ENCODE measurements at places on chromosomes 1 and 21.

DNA sequence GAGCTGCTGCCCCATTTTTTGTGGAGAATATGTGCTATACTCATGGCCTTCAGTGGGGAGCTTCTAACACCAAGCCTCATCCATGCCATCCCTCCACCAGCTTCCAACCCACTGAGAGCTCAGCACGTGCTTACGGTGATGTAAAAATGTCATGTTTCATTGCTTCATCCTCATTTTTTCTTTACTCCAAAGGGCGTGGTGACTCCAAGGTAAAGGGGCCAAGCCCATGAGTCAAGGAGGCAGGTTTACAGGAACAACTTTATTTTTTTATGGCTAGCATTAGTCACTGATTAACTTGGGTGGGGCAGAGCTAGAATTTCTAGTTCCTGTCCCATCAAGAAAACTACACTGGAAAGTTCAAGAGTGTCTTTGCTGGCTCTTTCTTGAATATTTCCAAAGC is at the start of gene C1orf226:
Gene C1orf226, plus strand, starts transcription at position 346 of the 400 bp plus-strand sequence. CDS start 174 bp downstream, outside the sequence.
- peak; percentile 58 for DNase-seq

DNA sequence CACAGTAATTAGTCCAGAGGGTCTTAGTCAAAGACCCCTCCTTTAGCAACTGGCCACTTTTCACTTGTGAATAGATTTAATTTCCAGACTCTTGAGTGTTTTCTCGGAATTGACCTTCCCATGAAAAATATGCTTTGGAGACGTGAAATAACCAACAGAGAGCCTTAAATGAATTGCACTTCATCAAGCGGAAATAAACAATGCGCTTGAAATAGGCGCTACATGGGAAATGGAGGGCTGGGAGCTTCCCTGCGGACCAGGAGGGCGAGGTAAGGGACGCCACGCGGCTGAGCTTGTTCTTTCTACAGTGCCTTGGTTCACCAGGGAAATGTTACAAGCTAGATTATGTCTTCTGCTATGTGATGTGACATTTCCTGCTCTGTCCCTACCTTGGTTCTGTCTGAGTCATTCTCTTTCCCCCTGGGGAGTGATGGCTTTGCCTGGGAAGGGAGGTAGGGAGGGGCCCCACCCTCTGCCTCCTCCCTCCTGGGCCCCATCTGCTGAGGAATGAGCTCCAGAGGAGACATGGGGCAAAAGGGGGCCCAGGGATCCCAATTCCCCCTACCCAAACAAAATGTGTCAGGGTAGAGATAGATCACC is 619.3 kb downstream of the PTPRU start:
- DNase-seq, result no peak

DNA sequence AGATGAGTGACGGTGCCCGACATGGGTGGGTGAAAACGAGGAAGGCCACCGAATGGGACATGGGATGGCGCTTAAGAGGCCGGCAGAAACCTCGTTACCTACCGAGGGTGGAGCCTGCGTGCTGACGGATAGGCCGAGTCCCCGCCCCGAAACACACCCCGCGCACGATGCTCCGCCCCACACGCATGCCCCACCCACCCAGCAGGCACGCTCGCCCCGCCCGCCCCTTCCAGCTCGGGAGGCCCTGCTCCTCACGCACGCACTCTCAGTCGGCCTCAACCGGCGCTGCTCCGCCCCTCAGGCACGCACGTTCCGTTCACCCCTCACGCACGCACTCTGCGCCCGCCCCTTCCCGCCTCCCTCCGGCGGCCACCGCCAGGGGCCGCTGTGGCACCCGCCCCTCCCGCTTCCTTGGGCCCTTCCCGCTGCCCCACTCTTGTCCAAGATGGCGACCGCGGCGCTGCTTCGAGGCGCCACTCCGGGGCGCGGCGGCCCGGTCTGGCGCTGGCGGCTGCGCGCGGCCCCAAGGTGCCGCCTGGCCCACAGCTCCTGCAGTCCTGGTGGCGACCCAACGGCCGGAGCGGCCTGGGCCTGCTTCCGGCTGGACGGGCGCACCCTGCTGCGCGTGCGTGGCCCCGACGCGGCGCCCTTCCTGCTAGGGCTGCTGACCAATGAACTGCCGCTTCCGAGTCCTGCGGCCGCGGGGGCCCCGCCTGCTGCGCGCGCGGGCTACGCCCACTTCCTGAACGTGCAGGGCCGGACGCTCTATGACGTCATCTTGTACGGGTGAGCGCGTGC is at the start of gene IBA57:
Gene IBA57, plus strand, starts transcription at position 433 of the 798 bp plus-strand sequence. Its CDS starts 13 bp downstream, at position 446.
- peak; percentile 99 for DNase-seq

GRCh38 chr1:240098534-240098933 is 6.9 kb downstream of the FMN2 start:
- DNase-seq, result no peak

- no peak for DNase-seq
Observed at GRCh38 chr1:74083128-74083527, 114.8 kb downstream of the LRRIQ3 start.

- peak; percentile 15 for DNase-seq
Observed at GRCh38 chr1:156336242-156336641, 1.9 kb downstream of the CCT3 start.

DNA sequence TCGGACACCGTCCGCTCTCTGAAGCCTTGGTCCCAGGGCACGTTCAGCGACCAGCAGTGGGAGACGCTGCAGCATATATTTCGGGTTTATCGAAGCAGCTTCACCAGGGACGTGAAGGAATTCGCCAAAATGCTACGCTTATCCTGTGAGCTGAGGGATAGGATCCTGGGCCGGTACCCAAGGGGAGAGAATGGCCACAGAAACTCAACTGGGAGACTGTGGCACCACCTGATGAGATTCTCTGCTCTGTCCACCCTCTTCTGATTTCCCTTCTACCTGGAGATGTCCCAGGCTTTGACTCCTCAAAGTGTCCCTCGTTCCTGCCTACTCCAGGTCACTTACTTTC is 855 bp downstream of the CD1D start:
- no peak for DNase-seq

DNA sequence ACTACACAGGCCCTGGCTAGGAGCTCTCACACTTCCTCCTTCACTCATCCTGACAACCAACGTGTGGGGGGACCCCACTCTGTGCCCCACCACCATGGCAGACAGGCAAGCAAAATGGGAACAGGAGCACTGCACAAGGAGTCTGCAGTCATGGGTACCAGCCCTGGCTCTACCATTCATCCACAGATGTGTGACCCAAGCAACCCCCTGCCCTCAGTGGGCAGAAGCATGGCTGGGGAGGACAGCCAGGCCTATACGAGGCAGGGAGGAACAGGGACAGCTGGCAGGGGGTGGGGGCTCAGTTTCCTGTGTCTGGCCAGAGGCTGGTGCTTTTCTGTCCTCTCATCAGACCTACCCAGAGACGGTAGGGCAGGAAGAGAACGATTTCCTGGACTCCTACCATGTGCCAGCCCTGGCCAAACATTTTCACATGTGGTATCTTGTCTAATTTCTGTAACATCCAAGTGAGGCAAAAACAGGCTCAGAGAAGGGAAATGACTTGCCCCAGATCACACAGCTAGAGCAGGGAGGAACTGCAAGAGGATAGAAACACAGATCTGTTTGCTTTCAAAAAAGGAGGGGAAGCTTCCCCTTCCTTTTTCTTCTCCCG is 178.0 kb downstream of the HIVEP3 start:
- no peak for DNase-seq

DNA sequence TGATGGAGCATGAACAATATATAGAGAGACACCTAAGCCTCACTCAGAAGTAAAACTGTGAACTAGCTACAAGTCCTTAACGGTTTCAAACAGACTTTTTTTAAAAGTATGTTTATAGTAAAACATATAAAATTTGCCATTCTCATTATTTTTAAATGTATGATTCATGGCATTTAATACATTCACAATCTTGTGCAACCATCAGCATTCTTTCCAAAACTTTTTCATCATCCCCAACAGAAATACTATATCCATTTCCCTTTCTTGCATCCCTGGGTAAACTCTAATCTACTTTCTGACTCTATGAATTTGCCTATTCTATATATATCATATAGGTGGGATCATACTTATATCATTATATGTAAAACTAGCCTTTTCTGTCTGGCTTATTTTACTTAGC is 25.5 kb downstream of the EVI5 start:
- DNase-seq, result peak; percentile 4

DNA sequence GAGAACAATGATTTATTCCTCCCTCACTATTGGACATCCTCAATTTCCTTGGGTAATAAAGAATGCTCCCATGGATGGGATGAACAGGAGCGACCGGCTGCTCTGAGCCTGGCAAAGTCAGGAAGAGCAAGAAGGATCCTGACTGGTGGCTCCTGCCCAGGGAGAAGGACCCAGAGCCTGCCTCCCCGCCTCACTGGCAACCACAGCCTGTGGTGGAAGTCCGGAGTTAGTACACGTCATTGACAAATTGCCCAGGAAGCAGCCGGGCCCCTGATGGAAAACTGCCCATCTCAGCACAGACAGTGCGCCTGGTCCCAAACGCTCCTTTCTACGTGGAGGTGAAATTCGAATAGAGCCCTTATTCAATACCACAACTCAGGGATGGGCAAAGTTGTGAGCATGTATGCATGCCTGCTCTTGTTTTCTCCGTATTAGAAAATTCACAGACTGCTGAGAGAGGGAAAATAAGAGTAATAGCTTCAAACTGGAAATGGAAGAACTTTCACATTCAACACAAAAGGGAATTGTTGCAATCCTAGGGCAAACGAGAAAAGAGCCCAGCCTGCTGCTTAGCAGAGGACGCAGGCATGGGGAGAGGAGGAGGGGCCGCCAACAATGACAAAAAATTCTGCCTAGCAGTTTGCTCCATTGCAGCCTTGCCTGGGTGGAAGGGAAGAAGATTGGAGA is 397.1 kb upstream of the VAMP3 start:
- DNase-seq, result no peak

DNA sequence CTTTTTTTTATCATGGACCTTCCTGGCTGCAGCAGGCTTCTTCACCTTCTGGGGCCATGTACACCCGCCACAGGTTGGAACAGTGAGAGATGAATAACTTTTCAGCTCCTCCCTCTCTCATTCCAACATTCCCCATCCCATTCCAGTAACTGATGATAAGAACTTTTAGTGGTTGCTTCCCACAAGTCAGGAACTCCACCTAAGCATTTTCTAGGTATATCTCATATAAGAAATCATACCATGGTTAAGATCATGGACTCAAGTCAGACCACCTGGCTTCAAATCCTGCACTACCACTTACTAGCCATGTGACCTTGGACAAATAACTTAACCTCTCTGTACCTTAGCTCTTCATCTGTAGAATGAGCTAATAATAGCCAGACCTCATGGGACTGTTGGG is 42.5 kb upstream of the RGS8 start:
- no peak for DNase-seq

DNA sequence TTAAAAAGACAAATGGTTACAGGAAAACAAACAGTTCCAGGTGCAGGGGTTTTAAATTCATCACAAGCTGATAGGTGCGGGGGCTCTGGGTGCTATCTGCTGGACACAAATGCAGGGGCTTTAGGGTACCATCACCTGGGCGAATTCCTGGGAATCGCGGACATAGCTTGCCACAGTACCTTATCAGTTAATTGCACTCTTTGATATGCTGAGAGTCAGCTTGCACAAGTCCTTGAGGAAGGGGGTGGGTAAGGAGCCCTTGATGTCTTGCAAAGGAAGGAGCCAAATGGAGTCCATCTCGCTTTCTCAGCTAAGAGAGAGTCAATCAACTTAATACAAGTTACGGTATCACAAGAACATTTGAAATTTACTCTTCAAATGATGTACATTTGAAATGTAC is 25.4 kb upstream of the TMEM54 start:
- no peak for DNase-seq

DNA sequence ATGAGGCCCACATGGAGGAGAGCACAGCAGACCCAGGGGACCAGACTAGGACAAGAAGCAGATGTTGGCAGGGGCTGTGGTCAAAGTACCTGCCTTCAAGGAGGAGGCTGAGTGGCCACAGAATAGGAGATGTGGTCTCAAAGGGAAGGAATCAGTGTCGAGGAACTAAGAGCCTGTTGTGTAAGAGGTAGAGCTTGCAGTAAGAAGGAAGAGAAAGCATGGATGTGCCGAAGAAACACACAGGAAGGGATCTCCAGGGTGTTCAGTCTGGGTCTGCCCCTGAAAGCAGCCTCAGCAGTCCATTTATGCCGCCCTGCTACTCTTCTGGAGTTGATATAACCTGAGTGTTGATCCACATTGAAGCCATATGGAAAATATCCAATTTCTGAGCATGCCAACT is 83.9 kb downstream of the NID1 start:
- DNase-seq, result no peak

- DNase-seq, result peak; percentile 13
Observed at GRCh38 chr1:42239555-42239954, 75.0 kb upstream of the GUCA2A start.

GRCh38 chr1:9472386-9473031 is 66.8 kb upstream of the SLC25A33 start:
- no peak for DNase-seq

- no peak for DNase-seq
Observed at GRCh38 chr21:22343721-22344120, 1345.5 kb downstream of the NCAM2 start.

DNA sequence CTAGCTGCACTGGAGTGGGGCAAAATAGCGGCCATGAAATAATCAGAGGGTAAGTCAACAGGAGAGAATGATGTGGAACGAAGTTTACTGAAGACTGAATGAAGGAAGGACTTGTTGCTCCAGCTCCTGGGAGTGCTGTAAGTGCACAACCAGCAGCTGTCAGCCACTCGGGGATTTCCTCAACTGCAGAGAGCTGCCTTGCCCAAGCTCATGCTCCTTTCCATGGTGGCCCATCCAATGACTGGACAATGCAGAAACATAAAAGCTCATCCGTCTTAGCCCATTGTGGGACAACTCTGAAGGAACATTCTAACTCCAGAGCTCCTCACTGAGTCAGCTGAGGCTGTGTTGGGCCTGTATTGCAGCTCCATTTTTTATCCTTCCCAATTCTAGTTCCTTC is 21.1 kb upstream of the RBM15 start:
- no peak for DNase-seq

Measured in ELR (cell line).